ENCODE measurements at places on chromosomes 5 and 9. TPM values are rescaled to one million over a fixed set of nuclear protein-coding genes. Genes with fewer than 3 reads are reported as not detected.
A peak's percentile ranks its signal among the peaks of the same experiment; 100 is the strongest.

DNA sequence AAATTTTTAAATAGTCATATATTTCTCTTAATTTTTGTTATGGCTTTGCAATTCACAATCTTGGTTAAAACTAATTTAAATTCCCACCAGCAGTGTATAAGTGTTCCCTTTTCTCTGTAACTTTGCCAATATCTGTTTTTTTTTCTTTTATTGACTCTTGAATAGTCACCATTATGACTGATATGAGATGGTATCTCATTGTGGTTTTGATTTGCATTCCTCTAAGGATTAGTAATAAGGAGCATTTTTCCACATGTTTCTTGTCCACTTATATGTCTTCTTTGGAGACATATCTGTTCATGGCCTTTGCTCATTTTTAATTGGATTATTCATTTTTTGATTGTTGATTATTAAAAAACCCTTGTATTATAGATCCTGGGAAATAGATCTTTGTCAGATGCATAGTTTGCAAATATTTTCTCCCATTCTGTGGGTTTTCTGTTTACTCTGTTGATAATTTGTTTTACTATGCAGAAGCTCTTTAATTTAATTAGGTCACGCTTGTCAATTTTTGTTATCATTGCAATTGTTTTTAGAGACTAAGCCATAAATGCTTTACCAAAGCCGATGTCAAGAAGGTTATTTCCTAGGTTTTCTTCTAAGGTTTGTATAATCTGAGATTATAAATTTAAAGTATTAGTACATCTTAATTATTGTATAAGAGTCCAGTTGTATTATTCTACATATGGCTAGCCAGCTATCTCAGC, 610.9 kb downstream of the CHSY3 start:
- no peaks in the 10 kb centered on the region for H3K27me3 ChIP-seq
- no peaks in the 10 kb centered on the region for H3K4me1 ChIP-seq
- DNase-seq: no peak

DNA sequence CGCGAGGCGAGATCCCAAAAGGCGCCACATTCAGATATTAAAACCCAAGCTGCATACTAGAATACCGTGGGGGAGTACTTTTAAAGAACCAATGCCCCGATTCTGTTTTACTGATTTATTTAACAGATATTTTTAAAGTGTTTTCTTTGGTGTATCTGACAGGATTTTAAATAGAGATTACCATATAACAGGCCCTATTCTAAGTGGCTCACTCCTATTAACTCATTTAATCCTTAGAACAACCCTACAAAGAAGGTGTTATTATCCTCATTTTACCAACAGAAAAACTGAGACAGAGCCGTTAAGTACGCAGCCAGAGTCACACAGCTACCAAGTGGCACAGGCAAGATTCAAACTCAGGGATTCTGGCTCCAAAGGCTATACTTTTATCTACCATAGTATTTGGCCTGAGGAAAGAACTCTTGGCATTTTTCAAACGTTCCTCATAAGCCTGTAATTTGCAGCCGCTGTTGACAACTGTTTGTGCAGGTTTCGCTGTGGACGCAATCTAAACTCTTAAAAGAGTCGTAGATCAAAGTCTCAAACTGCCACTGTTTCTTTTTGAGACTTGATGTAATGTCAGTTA, 550 bp upstream of the TMEM245 start:
- peaks cover 40% of the 10 kb centered on the region for H3K4me1 ChIP-seq
- H3K4me3 ChIP-seq: peak overlapping the region; percentile 99
- H3K36me3 ChIP-seq: no peaks in the 10 kb centered on the region
- H3K27me3 ChIP-seq: no peaks in the 10 kb centered on the region

- H3K36me3 ChIP-seq: no peaks in the 10 kb centered on the region
- no peak overlapping the region for H3K27ac ChIP-seq
- no peak overlapping the region for H3K4me3 ChIP-seq
- no peak for DNase-seq
These were observed 52.1 kb upstream of the TYRP1 start for GRCh38 chr9:12640866-12641636.

- no peak for DNase-seq
- H3K4me1 ChIP-seq: no peaks in the 10 kb centered on the region
- H3K27ac ChIP-seq: no peak overlapping the region
- H3K4me3 ChIP-seq: no peak overlapping the region
These were observed 250.7 kb downstream of the KCTD16 start for GRCh38 chr5:144421411-144421810.

DNA sequence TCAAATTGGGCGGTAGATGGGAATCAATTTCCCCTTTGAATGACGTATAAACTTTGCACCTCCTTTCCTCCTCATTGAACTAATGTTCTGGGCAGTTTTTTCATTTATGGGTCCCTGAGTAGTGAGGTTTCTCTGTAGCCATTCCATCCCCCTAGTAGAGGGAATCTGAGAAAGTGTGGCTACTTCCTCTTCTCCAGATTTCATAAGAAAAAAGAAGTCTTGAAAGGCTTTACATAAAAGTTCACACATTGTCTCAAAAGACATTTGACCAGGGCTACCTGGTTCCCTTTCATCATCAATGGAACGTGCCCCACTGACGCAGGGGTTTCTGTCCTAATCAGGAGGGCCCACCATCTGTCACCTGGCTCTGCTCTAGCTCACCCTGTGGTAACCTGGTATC, 57.3 kb downstream of the CTSL start:
- no peak overlapping the region for H3K27ac ChIP-seq
- H3K36me3 ChIP-seq: no peaks in the 10 kb centered on the region
- no peak for DNase-seq
- H3K4me3 ChIP-seq: no peak overlapping the region
- no peaks in the 10 kb centered on the region for H3K27me3 ChIP-seq

GRCh38 chr5:154850255-154851062, at the start of gene FAXDC2:
FAXDC2 (minus strand) TSS chr5:154850603; CDS start chr5:154838178, 12,425 bp downstream.
- peak within 1 kb of the TSS; percentile 78 for H3K27ac ChIP-seq
- peaks cover 48% of the 10 kb centered on the region for H3K4me1 ChIP-seq
- DNase-seq: peak; percentile 95
- no peaks in the 10 kb centered on the region for H3K36me3 ChIP-seq
- H3K4me3 ChIP-seq: peak within 1 kb of the TSS; percentile 64

DNA sequence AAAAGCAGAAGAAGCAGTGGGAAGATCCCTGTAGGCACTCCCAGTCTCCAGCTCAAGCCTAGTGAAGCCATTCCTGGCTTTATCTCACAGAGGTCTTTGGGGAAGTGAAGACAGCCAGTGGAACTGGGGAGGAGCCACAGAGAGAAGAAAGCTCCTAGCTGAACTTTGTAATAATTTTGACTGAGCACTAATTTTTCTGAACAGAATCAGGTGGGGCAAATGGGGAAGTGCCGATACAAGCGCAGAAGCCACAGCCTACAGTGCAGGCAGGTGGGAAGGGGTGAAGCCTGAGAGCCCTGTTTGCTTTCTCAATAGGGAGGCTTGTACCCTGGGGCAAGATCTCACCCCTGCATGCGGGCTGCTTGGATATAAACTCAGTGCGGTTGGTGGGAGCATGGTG, 48.4 kb upstream of the SNAPC3 start:
- H3K36me3 ChIP-seq: no peaks in the 10 kb centered on the region
- H3K4me3 ChIP-seq: no peak overlapping the region
- H3K27me3 ChIP-seq: no peaks in the 10 kb centered on the region
- DNase-seq: no peak
- peaks cover 17% of the 10 kb centered on the region for H3K4me1 ChIP-seq

The PCDHGB4 gene
- total RNA-seq: 5.5 TPM

The FOXE1 gene
- not detected for total RNA-seq

The ZNF454 gene
- total RNA-seq: 4.7 TPM

The POU5F2 gene
- total RNA-seq: 1.3 TPM

Measured in esophagus muscularis mucosa (tissue), 4 donors.